ENCODE measurements at places on chromosomes 1 and 21.

DNA sequence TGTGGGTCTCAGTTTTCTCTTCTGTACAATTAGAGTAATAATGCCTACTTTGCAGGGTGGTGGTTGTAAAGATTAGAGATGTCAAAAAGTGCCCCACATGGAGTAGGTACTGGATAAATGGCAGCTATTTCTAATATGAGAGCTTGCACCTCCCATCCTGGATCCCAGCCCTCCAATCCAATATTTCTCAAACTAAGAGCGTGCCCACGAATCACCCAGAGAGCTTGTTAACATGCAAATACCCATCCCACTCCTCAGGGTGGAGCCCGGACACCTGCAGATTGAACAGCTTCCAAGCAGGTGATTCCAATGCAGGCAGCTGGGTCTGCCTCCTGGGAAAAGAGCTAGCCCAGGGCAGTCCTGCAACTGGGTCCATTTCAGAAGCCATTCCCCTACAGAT is 33.0 kb downstream of the LRRN2 start:
- no peak for DNase-seq

GRCh38 chr1:154975409-154976059 is 1.1 kb downstream of the CKS1B start:
- no peak for DNase-seq

DNA sequence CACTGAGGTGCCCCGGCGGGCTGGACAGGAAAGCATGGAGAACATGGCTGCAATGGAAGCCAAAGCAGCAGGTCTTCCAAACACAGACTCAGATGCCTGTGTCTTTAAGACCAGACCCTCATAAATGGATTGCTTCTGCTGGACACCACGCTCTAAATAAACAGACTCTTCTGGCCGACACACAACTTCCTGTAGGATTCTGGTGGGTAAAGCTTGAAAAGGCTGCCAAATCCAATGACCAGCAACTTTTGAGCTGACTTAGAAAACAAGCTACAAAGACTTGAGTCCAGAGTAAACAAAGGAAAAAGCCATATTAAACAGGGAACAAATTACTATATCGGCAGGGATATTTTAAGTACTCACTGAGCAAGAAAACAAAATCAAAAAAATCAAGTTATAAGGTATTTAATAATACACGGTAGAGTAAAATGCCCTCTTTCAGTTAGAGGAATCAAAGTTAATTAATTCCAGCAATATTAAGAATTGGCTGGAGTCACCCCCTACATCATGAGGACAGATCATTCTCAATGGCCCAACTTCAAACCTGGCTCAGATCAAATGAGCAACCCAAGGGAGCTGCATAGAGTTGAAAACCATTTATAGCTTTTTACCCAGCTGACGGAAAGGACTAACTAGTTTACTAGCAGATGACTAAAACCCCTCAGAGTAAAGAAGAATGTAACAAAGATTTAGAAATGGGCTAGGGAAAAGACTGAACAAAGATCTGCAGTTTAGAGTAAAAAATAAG is 102.4 kb downstream of the TGFBR3 start:
- DNase-seq, result no peak

- DNase-seq, result no peak
Measured at GRCh38 chr1:91201694-91202093, 179.9 kb upstream of the ZNF644 start.

DNA sequence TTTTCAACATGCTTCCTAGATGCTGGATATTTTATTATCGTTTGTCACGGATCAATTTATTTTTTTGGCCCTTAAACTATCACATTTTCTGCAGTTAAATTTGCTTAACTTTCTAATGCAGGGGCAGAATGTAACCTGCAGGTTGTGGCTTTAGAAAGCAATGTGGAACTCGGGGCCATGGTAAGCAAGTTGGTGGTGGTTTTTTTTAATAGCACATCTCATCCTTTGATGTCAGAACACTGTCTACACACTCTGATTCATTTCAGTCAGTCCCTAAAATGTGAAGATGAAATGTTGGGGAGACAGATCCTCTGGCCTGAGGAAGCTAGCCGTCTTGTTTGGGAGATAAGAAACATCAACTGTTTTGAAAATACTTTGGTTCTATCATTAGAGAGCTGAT is 89.5 kb downstream of the GALNT2 start:
- DNase-seq, result no peak

GRCh38 chr1:201845331-201846083 is 16.6 kb downstream of the IPO9 start:
- DNase-seq, result no peak

DNA sequence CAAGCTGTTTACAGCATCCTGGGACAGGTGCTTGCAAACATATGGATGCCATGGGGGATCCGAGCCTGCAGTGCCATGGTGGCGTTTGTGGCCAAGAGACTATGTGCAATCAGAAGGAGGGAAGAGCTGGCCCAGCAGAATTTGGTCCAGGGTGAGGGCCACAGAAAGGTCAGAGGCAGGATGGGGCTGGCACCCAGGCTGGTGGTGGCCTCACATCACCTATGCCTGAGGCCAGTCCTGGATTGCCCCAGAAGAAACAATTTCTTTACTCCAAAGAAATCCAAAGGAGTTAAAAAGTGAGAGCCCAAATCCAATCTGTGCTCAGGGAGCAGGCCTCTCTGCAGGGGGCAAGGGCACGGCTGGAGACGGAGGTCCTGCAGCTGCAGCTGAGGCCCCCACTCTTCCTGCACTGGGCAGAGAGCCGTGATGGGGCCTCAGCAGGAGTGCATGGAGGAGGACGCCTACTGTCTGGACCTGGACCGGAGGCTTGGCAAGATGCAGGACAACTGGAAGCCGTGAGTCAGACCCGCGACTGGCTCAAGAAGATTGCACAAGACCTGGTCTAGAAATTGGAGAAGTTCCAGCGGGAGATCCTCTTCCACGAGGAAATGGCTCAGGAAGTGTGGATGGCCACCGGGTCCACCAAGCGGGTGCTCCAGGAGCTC is 163.5 kb downstream of the RYR2 start:
- no peak for DNase-seq

Data from skeletal muscle cell (primary cell).